ENCODE measurements at places on chromosomes 12 and 14.

GRCh38 chr12:55930771-55931316 is at the start of gene DGKA:
TSS of gene DGKA (plus strand) at chr12:55931162. CDS start at chr12:55936504, 5,342 bp downstream.
- DNase-seq: peak; percentile 81

- no peak for DNase-seq
These were observed 86.7 kb downstream of the PTGER2 start for GRCh38 chr14:52400846-52401245.

DNA sequence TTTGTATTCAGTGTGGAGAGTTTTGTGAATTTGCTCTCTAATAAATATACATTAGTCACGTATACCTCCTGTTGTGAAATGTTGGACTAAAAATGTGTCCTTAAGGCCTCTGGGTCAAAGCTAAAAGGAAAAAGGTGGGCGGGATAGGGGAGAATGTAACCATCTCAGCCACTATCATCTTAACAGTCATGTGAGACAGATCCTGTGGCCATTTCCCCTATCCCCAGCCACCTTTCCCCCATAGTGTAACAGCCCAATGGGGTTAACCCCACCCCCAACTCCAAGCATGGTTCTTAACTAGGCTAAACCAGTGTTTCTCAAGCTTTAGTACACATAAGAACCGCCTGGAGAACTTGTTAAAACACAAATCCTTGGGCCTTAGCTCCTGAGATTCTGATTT is 6.5 kb upstream of the ITPR2 start:
- DNase-seq: no peak

DNA sequence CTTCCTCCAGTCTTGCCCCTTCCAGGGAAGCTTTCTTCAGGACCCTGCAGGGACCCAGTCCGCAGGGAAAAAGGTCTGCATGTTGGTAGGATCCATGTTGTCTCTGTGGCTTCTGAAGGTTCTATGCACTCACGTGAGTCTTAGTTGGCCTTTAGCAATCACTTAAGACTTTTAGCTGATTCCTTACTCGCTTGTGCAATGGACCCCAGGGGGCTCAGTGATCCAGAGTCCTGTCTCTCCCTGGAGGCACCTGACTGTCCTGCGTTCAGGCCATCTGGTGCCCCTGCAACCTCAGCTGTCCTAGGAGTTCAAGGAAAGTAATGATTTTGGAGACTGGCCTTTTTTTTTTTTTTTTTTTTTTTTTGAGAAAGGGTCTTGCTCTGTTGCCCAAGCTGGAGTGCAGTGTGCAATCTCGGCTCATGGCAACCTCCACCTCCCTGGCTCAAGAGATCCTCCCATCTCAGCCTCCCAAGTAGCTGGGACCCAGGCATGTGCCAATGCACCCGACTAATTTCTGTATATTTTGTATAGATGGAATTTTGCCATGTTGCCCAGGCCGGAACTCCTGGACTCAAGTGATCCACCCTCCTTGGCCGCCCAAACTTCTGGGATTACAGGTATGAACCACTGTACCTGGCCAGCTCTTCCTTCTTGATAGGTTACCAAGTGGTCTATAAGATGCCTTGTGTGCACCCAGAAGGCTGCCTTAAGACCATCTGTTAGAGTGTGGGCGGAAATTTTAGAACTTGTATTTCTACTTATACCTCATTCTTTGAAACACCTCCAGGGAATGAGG is 4.6 kb downstream of the IFI27L2 start:
- DNase-seq: no peak

- peak; percentile 86 for DNase-seq
These were observed at the start of gene ABHD4 for GRCh38 chr14:22598099-22598895. TSS of gene ABHD4 (plus strand) at chr14:22598300. CDS start at chr14:22598307, 7 bp downstream.

DNA sequence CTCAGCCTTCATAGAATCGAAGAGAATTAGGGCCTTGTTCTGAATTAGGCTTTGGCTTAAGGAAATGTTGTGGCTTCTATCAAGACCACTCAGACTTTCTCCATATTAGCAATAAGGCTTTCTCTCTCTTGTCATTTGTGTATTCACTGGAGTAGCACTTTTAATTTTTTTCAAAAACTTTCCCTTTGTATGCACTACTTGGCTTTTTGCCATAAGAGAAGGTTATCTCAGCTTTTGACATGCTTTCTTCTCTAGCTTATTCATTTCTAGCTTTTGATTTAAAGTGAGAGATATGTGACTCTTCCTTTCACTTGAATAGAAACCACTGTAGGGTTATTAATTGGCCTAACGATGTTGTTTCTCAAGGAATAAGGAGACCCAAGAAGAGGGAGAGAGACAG is 244.2 kb downstream of the GPHN start:
- no peak for DNase-seq

GRCh38 chr12:77685112-77685511 is 145.6 kb upstream of the NAV3 start:
- peak; percentile 7 for DNase-seq

- DNase-seq: no peak
These were observed 266.0 kb downstream of the ALG10 start for GRCh38 chr12:34287986-34288962.

GRCh38 chr14:76715511-76716081 is 45.7 kb upstream of the VASH1 start:
- no peak for DNase-seq

- DNase-seq: no peak
These were observed 19.1 kb downstream of the BBS10 start for GRCh38 chr12:76329159-76329558.

GRCh38 chr14:105987563-105987962 is 461.2 kb downstream of the TMEM121 start:
- DNase-seq: no peak

GRCh38 chr14:102849526-102850379 is 72.5 kb downstream of the TRAF3 start:
- no peak for DNase-seq

All from GM13977 (cell line).